BJ (cell line): ENCODE measurements at places on chromosomes 11 and 22.

GRCh38 chr11:77073328-77074001 is 6.7 kb downstream of the CAPN5 start:
- peak; percentile 80 for DNase-seq

DNA sequence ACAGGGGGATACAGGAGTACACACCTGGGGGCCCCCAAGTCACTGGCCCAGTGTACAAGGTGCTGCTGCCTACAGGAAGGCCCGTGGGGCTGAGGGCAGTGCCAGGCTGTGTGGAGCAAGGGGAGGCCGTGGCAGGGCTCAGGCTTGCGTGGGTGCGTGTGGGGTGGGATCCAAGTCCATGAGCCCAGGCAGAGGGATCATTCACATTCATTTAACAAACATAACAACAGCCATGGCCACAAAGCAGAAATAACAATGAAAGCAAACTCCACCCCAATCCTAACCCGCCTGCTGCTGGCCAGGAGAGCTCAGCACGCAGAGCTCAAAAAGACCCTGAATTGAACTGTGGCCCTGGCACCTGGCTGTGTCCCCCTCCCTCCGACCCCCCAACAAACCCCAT is 17.0 kb upstream of the SCGB1A1 start:
- no peak for DNase-seq

DNA sequence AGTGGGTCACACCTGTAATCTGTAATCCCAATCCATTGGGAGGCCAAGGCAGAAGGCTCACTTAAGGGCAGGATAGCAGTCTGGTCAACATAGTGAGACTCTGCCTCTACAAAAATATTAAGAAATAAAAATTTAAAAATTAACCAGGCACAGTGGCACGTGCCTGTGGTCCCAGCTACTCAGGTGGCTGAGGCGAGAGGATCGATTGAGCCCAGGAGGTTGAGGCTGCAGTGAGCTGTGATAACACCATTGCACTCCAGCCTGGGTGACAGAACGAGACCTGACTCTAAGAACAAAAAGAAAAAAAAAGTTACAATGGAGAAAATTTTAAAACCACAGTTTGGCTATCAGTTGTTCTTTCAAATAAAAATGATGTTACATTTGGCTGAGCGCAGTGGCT is 13.4 kb upstream of the SYNGR1 start:
- DNase-seq = no peak

- no peak for DNase-seq
Observed at GRCh38 chr22:46845296-46846149, 83.1 kb downstream of the TBC1D22A start.

- no peak for DNase-seq
Observed at GRCh38 chr11:115996808-115997188, 492.6 kb upstream of the CADM1 start.

- DNase-seq = no peak
Observed at GRCh38 chr11:810040-810567, 337 bp downstream of the RPLP2 start.

DNA sequence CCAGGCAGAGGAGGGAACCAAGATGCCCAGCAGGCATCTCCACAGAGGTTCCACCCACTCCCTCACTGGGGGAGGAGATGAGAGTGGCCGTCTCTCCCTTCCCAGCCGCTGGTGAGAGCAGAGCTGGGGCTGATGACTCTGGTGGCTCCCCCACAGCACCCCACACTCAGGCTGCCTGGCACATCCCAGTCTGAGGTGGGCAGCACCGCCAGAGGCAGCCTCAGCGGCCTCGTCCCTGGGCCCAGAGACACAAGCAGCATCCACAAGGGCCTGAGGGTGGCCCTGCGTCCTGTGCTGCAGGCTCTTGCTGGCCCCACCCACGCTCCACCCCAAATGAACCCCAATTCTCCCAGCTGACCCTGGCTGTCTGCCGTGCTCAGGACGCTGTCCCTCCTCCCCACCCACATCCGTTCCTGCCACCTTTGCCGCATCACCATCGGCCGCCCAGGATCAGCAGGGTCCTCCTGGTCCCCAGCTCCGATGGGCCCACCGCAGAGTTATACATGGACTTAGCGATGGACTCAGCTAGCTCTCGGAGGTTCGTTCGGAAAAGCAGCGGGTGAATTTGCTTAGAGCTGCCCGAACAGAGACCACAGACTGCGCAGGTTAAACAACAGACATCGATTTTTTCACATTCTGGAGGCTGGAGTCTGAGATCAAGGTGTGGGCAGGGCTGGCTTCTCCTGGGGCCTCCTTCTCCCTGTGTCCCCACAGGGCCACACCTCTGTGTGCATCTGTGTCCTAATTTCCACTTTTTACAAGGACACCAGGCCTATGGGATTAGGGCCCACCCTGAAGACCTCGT is 20.2 kb upstream of the CTSD start:
- no peak for DNase-seq

DNA sequence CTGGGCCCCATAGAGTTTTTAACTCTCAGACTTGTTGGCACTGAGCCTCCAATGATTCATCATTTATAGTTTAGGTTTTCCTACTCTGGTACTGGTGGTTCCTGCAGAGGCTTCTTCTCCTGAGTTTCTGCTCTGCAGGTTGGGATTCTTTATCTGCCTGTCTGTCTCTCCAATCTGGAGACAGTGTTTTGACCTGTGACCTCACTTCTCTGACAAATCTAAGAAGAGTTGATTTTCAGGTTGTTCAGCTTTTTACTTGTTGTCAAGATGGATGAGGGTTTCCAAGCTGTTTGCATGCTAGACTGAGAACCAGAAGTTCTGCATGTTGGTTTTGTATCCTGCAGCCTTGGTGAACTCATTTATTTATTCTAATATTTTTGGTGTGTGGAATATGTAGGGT is 63.9 kb downstream of the JAM3 start:
- DNase-seq = no peak

GRCh38 chr11:9461760-9462134 is 935 bp downstream of the ZNF143 start:
- DNase-seq = no peak

- DNase-seq = no peak
Observed at GRCh38 chr22:44192098-44192815, 11.5 kb downstream of the PARVG start.

GRCh38 chr11:133048270-133048669 is 484.0 kb downstream of the OPCML start:
- DNase-seq = no peak

DNA sequence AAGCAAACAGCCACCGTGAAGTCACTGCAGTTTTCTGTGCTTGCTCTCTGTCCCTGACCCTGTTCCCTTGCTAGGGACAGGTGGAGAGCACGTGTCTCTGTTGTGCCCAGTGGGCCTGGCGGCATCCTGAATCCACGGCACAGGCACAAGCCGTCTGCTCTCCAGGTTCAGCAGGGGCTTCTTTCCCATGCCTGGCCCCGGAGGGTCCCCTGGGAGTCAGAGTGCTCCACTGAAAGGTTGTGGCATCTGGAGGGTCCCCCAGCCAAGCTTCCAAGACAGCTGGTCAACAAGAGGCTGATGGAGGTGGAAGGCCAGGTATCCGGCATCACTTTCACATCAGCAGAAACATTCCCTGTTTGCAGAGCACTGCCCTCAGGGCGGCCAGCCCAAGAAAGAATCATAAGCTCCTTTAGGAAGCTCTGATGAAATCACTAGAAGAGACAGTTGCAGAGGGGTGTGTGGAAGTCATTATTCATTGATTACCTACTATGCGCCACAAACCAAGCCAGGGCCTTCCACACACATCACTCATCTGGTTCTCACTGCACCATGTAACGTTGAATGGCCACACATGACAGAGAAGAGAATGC is 346.4 kb upstream of the B3GAT1 start:
- no peak for DNase-seq

DNA sequence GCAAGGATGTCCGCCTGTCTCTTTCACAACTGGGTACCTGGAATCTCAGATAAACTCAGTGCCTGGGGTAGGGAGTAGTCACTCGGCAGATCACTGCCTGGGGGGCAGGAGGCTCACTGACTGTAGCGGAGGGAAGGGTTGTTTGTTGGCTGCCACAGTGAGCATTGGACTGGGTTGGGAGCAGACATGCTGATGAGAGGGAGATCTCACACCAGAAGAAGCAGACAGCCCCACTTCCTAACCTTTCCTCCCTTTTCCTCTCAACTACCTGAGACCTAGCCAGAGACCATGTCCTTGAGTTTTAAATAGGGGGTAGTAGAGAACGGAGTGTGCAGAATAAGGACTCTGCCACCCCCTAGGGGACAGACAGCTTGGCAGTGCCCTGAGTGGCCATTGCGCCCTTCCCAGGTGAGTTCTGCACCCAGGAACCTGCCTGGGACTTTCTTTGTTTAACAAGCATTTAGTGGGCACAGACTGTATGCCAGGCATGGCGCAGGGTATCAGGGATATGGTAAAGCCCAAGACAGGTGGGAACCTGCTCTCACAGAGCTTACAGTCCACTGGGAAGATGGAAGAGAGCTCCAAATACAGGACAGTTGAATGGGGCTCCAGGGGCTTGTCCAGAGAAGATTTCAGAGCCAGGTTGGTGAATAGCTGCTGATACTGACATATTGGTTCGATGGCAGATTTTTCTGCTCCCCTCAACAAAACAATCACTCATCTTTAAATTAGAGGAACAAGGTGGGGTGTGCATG is 115.7 kb upstream of the NNMT start:
- no peak for DNase-seq

- DNase-seq = no peak
Observed at GRCh38 chr11:72723508-72723907, 28.7 kb downstream of the ARAP1 start.

DNA sequence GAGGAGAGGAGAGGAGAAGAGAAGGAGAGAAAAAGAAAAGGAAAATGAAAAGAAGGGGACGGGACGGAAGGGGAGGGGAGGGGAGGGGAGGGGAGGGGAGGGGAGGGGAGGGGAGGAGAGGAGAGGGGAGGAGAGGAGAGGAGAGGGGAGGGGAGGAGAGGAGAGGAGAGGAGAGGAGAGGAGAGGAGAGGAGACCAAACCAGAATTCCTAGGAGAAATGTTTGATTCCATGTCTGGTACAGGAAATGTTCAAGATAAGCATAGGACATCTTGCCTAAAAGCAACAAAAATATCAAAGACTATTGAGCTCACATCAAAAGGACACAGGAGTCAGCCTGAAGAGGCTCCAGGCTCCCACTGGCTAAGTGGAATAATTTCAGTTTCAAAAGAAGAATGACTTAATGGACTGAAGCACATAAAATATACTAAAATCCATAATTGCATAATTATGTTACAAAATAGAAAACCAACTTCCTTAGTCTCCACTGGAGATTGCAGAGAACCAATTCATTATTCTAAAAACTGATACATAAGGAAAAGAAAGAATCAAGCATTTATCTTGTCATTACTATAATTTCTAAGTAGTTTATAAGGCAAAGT is 101.1 kb upstream of the APOA1 start:
- no peak for DNase-seq

- DNase-seq = no peak
Observed at GRCh38 chr22:27299181-27300085, 502.1 kb downstream of the MN1 start.

GRCh38 chr22:47154621-47155081 is 392.2 kb downstream of the TBC1D22A start:
- no peak for DNase-seq

DNA sequence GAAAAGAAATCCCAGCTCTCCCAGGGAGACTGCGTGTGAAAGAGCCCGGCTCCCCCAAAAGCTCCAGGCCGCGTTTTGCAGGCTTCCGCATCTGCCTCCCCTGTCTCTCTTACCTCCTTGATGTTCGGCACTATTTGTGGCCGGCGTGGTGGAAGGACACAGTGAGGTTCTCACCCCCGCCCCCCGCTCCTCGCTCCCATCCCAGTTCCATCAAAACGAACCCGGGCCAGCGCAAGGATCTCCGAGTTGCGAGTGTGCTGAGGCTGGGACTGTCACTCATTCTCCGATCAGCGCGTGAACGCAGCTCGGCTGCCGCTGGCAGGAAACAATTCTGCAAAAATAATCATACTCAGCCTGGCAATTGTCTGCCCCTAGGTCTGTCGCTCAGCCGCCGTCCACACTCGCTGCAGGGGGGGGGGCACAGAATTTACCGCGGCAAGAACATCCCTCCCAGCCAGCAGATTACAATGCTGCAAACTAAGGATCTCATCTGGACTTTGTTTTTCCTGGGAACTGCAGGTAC is at the start of gene NCAM1:
Gene NCAM1 (plus strand): TSS at position 275 of the 523 bp plus-strand sequence.
- DNase-seq = no peak

DNA sequence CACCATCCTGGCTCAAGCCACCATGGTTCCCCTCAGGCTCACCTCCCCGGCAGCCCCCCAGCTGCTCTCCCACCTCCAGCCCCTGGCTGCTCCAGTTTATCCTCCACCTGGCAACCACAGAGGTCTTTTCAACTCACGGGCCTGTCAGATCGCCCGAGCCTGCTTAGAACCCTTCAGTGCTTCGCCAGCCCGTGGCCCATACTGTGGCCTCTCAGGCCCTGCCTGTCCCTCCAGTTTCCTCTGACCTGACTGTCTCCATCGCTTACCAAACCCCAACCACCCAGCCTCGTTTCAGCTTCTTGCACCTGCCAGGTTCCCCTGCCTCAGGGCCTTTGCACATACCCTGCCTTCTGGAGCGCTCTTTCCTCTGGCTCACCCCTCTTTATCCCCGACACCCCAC is 6.9 kb downstream of the KCNC1 start:
- no peak for DNase-seq

GRCh38 chr11:79932612-79933011 is 491.8 kb upstream of the TENM4 start:
- no peak for DNase-seq

GRCh38 chr22:46149512-46150033 is 753 bp upstream of the PPARA start:
- no peak for DNase-seq

- DNase-seq = no peak
Observed at GRCh38 chr11:28338371-28338770, 230.2 kb downstream of the METTL15 start.

- no peak for DNase-seq
Observed at GRCh38 chr11:10539339-10539738, 1.6 kb downstream of the RNF141 start.

- no peak for DNase-seq
Observed at GRCh38 chr11:3218483-3219280, at the start of gene MRGPRG. TSS of gene MRGPRG (minus strand) at chr11:3218813. CDS start at chr11:3218813, 0 bp downstream.

DNA sequence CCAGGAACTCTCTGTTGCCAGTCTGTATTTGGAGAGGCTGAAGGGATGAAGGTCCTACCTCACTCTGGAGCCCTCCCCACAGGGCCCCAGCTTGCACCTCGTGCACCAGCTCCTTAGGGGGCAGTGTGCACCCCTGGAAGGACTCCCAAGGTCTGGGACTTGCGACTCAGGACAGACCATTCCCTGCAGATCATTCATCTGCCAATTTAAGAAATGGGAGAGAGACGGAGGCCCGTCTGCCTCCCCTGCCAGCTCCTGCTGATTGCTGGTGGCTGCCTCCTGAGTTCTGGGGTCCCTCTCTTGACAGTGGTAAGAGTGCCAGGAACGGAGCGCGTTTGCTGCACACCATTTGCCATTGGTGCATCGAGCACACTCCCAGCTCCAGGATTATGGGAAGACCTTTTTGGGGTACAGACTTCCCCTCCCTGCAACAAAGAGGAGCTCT is 27.4 kb upstream of the MALAT1 start:
- no peak for DNase-seq

DNA sequence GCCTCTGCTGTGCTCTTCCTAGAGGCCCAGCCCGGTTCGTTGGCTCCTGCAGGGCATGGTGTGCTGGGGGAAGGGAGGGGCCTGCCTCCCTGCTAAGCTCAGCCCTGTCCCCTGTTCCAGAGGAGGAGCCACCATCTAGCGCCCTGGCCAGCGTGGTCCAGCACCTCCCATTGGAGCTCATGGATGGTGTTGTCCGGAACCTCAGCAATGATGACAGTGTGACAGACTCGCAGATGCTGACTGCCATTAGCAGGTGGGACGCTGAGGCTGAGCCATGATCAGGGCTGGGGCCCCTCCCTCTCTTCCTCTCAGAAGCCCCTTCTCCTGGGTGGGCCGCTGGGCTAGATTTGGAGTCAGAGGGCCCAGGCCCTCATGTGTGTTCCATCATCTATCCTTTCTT is 9.1 kb downstream of the USP35 start:
- no peak for DNase-seq
